ENCODE measurements at places on chromosomes 2 and 18. TPM values are rescaled to one million over a fixed set of nuclear protein-coding genes. Genes with fewer than 3 reads are reported as not detected.

Gene TUBB6
- 201 TPM for total RNA-seq

Gene KLHL14
- not detected for total RNA-seq

Gene ACADL
- total RNA-seq = not detected

Gene PLCD4
- 0.14 TPM for total RNA-seq

Gene MAP4K4
- total RNA-seq = 149 TPM

Gene RAB12
- 24.1 TPM for total RNA-seq

Gene ABCB11
- 0.06 TPM for total RNA-seq

Gene CYP1B1
- total RNA-seq = 5.1 TPM

Gene GALM
- 16.3 TPM for total RNA-seq

Gene CHRNA1
- total RNA-seq = not detected

Gene POTEE
- total RNA-seq = 0.09 TPM

Gene TUBA4B
- 0.16 TPM for total RNA-seq

Gene IL36B
- total RNA-seq = not detected

Gene FAM237A
- total RNA-seq = not detected

Gene REG3G
- total RNA-seq = not detected

Gene ACMSD
- total RNA-seq = not detected

Gene SLC4A5
- total RNA-seq = 0.34 TPM

Gene RAX
- not detected for total RNA-seq

Gene TMEM178A
- total RNA-seq = 0.21 TPM

Gene SULT1C4
- total RNA-seq = not detected

Gene CPO
- not detected for total RNA-seq

Gene TXNDC2
- 0.17 TPM for total RNA-seq

Gene RGPD3
- total RNA-seq = 0.16 TPM

Gene HOXD8
- total RNA-seq = 5.3 TPM

Gene COLEC12
- 0.03 TPM for total RNA-seq

Gene KCNF1
- total RNA-seq = 30.5 TPM

Gene ZNF892
- total RNA-seq = 0.74 TPM

Gene KCTD1
- total RNA-seq = 32.9 TPM

Gene FKBP1B
- total RNA-seq = 11.9 TPM

Gene TMEM150A
- total RNA-seq = 13.9 TPM

Gene ITPRID2
- 38.0 TPM for total RNA-seq

Gene STARD6
- total RNA-seq = not detected

Gene LYG1
- total RNA-seq = 1.2 TPM

Gene POTEI
- not detected for total RNA-seq

Gene CIDEA
- not detected for total RNA-seq

Gene GALR1
- total RNA-seq = not detected

Gene HAAO
- total RNA-seq = not detected

Gene AMER3
- total RNA-seq = not detected

Gene SLC11A1
- 0.20 TPM for total RNA-seq

Gene FRZB
- 0.09 TPM for total RNA-seq

Gene ADD2
- total RNA-seq = 30.8 TPM

Gene MAP3K19
- not detected for total RNA-seq

Gene FEV
- total RNA-seq = not detected

Gene DUSP19
- total RNA-seq = 1.0 TPM

Gene CDH2
- total RNA-seq = 39.4 TPM

Gene RBM45
- 10.6 TPM for total RNA-seq

Gene ASB18
- not detected for total RNA-seq

Gene PROKR1
- total RNA-seq = not detected

Gene SPP2
- not detected for total RNA-seq

Gene SFT2D3
- 5.4 TPM for total RNA-seq

Gene IL1RL1
- 1.3 TPM for total RNA-seq

Gene ATP8B1
- total RNA-seq = 7.6 TPM

Gene FSHR
- not detected for total RNA-seq

Gene SETBP1
- total RNA-seq = 0.63 TPM

Gene CGREF1
- 8.1 TPM for total RNA-seq

Gene POU3F3
- 0.02 TPM for total RNA-seq

Gene TDRD15
- not detected for total RNA-seq

Gene DOK6
- not detected for total RNA-seq

Gene VWC2L
- total RNA-seq = not detected
